Cerebellar cortex (tissue), 1 donor: ENCODE measurements at places on chromosomes 3 and 15.

DNA sequence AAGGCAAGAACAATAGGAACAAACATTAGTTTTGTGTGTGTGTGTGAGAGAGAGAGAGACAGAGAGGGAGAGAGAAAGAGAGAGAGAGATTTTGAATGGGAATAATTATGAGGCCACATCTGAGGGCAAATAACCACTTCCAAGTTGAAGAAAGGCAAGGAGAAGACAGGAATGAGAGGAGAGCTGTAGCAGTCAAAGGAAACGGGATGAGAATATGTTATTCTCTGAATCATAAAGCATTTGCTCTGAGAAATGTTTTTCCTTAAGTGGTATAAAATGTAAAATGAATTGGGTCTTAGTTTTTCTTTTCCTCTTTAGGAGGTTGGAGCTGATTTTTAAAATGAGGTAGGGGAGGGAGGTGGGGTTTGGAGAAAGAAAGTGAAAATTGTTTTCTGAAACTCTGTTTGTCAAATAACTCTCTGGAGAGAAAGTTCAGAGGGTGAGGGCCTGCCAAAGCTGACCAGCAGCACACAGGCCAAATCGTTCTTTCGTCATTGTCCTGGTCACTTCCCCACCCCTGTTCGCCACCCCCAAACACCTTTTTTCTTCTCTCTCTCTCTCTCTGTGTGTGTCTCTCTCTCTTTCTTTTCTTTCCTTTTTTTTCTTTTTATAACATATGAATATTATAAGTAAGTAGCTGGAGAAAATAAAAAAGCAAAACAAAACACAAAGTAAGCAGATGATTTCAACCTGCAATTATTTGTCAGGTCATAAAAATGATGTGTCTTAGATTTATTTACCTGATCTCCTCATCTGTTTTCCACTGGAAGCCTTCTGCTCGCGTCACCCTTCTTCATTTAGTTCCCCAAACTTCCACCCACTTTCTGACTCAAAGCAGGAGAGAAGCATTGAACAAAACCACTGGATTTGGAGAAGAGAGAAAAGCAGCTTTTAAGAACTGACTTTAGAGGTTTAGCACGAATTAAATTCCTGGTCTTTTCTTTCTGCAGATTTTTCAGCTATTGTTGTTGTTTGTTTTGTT, 110.6 kb downstream of the LPP start:
- DNase-seq, result no peak

- no peak for DNase-seq
Observed at GRCh38 chr15:75107516-75107907, 84.1 kb downstream of the PPCDC start.

DNA sequence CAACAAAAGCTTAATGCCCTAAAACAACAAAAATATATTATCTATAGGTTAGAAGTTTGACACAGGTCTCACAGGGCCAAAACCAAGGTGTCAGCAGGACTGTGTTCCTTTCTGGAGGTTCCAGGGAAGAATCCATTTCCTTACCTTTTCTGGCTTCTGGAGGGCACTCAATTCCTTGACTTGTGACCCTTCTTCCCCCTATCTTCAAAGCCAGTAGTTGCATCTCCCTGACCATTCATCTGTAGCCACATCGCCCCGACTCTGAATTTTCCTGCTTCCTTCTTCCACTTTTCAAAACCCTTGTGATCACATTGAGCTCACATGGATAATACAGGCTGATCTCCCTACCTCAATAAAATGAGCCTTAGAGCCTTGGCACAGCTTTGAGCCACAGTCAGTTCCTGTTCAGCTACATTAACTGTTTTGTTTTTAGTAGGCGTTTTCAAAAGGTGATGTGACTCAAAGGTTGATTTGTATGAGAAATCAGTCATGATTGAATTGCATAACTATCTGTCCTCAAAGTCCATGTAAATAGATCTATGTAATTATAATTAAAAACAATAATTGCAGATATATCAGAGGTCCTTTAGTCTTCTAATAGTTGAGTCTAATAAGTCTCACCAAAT, 12.4 kb downstream of the PFN2 start:
- no peak for DNase-seq

- no peak for DNase-seq
Observed at GRCh38 chr15:52023169-52023922, 4.3 kb downstream of the MAPK6 start.

GRCh38 chr3:127137757-127138536, 55.0 kb upstream of the PRR23E start:
- DNase-seq, result no peak

- DNase-seq, result peak; percentile 82
Observed at GRCh38 chr3:182980204-182981037, at the start of gene DCUN1D1. Gene DCUN1D1 (minus strand): TSS chr3:182980538. CDS start chr3:182980489, 49 bp downstream.

DNA sequence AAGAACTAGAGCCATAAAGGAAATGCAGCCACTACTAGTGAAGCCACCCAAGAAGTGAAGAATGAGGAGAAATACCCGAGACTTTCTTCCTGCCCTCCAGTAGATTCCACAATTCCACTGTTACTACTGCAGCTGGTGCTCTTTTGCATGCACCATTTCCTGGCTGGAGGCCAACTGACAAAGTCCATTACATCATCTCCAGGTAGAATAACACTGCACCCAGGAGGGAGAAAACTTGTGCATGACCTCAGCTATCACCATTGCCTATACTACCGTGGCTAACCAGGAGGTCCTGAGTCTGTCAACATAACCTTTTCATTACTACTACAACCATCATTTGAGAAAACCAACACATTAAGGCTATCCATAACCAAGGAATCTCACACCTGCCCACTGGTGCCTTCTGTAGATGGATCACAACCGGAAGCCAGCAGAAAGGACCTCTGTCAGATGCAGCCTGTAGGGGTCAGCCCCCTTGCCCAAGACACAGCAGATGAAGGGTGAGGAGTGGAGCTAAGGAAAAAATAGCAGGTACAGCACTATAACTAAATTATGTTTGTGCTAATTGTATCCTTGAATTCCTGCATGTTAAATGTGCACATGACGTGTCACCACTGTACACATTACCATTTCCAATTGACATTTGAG, 200.8 kb upstream of the C2CD4B start:
- DNase-seq, result no peak

- DNase-seq, result no peak
Observed at GRCh38 chr3:74624301-74624700, 9.8 kb upstream of the CNTN3 start.

- no peak for DNase-seq
Observed at GRCh38 chr15:25678500-25678855, 184.6 kb downstream of the ATP10A start.

GRCh38 chr3:82012775-82013174, 251.3 kb upstream of the GBE1 start:
- DNase-seq, result no peak

GRCh38 chr3:184776916-184777315, 35.0 kb upstream of the VPS8 start:
- DNase-seq, result no peak

GRCh38 chr3:39269528-39269927, 10.3 kb downstream of the CX3CR1 start:
- DNase-seq, result no peak

DNA sequence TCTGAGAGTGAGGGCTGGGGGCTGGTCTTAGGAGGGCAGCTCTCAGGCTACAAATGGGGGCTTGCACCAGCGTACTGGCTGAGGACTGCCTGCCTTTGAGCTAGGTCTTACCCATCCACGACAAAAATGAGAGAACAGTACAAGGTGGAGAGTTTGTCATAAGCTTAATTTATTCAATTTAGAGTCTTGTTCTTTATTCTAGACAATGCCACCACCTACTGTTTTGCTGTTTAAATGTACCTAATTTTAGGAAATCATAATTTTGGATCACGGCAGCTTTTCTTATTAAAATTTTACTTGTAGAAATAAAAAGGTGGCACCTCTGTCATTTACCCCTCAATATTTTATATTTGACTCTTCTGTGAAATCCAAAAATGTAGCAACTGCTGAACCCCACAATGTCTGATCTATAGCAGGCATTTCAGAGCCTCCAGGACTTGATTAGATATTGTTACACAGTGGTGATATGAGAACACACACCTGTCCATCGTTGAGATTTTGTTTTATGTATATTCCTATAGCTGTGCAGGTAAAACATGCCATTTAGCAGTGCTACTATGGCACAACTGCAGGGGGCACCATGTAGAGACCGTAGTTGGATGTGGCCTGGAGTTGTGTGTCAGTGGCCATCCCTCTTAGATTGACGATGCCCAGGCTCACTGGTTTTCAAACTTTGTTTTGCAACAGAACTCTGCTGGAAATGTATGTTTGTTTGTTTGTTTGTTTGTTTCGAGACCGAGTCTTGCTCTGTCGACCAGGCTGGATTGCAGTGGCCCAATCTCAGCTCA, 88.6 kb downstream of the SLCO3A1 start:
- peak; percentile 34 for DNase-seq

DNA sequence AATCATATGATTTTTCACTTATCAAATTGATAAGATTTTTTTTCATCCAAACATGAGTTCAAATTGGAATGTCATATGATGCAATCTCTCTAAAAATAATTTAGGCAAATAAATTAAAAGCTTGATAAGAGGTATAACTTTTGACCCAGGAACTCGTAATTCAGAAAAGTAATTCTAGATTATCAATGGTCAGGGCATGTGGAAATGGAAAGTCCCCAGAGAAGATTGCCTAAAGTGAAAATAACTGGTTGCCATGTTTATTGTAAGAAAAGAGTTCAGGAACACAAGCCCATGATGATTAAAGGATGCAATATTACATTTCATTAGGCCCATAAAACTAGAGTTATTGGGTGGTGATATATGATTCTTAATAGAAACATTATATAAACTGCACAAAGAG, 1514.8 kb downstream of the SI start:
- no peak for DNase-seq

DNA sequence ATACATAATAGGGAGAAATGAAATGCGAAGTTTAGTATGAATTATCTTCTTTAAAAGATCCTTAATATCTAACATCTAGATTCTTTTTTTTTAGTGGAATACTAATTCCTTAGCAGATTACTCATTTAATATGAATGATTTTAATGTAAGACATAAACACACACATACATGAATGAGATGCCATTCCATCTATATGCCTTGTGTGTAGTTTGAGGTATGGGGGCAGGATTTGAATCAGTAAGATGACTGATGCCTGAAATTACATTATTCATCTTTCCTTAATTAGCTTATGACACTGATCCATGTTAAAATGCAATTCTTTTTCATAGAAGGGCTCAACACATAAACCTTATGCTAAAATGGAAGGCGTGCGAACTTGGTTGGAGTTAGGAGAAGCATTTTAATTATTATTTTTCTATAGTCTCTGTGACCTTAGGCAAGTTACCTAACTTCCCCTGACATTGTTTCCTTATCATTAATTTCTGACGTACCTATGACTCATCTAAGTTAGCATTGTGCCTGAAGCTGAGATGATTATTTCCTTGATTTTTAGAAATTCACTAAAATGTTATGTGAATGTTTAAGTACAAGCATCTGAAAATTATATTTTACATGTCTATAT, 10.8 kb upstream of the BNIP2 start:
- DNase-seq, result no peak

DNA sequence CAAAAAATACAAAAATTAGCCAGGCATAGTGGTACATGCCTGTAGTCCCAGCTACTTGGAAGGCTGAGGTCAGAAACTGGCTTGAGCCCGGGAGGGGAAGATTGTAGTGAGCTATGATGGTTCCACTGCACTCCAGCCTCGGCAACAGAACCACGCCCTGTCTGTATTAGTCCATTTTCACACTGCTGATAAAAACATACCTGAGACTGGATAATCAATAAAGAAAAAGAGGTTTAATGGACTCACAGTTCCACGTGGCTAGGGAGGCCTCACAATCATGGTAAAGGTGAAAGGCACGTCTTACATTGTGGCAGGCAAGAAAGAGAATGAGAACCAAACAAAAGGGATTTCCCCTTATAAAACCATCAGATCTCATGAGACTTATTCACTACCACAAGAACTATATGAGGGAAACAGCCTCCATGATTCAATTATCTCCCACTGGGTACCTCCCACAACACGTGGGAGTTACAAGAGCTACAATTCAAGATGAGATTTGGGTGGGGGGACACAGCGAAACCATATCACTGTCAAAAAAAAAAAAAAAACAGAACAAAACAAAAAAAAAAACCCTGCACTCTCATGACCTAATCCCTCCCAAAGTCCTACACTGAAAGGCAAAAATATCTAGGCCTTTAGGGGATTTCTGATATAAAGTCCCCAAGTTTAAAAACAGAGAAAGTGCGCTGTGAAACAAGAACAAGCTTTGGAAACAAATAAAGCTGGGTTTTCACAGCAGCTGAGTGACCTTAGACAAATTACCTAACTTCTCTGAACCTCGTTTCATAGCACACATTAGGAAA, 224.7 kb downstream of the IGSF11 start:
- no peak for DNase-seq

- DNase-seq, result no peak
Observed at GRCh38 chr3:104768886-104769285, 597.8 kb upstream of the ALCAM start.

DNA sequence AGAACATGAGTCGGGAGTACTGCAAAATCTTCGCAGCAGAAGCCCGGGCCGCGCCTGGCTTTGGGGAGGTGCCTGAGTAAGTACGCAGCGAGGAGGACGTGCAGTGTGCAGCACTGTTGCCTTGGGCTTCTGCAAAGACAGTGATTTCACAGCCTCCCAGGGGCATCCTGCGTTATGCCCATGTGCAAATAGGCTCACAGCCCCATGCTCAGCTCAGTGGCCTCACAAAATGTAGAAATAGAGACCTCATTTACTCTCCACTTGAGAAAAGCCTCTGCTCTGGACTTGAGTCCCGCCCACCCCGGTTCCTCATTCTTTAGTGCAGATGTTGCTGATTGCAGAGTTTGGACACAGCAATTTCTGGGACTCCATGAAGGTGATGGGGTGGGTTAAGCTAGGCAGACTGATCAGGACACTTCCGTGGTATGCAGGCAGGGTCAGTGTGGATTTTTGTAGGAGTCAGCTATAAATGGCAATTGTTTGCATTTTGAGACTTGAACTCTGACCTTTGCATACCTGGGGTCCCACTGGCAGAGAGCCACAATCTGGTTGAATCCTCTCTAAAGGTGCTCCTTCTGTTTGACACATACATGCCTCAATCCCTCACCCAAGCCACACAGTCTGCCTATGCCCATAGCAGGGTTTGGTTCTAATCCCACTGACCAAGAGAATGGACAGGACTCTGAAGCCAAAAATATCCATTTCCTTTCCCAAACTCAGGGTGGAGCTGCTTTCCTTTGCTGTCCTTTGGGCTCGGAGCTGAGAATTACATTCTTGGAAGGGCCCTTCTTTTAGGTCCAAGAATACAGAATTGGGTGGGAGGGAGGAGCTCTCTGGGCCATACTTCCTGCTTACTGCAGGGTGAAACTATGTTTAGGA, 20.7 kb upstream of the SLC28A1 start:
- peak; percentile 10 for DNase-seq

DNA sequence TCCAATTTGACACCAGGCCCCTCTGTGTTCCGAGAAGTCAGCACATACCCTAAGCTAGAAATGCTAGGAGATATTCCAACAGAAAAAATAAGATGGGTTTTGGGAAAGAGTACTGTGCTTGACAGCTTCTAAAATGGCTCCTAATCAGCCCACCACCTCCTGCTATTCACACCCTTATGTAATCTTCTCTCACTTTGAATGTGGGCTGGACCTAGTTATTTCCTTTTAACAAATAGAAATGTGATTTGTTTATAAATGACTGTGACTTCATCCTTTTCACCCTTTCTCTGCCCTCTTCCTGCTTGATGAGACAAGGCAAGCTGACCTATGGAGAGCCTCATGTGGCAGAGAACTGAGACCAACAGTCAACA, 961.1 kb downstream of the FHIT start:
- no peak for DNase-seq

- DNase-seq, result no peak
Observed at GRCh38 chr15:69956417-69956816, 141.3 kb downstream of the TLE3 start.

GRCh38 chr3:43025423-43025822, 46.3 kb downstream of the GASK1A start:
- DNase-seq, result no peak

- peak; percentile 32 for DNase-seq
Observed at GRCh38 chr3:150384296-150385212, 23.5 kb upstream of the TSC22D2 start.
